ENCODE measurements at places on chromosomes 3 and 15.

GRCh38 chr15:69390575-69390974 lies 23.6 kb upstream of the KIF23 start:
- DNase-seq: no peak

GRCh38 chr15:91061230-91061629 lies 38.8 kb upstream of the SV2B start:
- DNase-seq: no peak

- DNase-seq: no peak
Measured at GRCh38 chr15:77162872-77163633, 92.1 kb upstream of the TSPAN3 start.

DNA sequence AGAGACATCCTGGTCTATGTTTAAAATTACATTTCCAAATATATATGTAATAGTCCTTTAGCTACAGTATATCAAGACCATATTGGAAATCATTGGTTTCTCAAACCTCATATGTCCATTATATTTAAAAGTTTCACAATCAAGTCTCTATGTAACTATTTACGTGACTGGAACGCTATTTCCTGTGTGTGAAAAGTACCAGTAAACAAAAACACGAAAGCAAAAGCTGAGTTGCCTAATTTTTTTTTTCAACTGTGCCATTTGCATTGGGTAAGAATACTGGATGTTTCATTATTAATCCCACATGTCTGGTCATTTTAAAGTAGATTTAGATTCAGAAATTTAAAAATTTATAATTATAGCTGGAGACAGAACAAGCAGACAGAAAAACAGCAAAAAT lies 381.4 kb downstream of the TBC1D5 start:
- DNase-seq: no peak

- no peak for DNase-seq
Measured at GRCh38 chr3:197308591-197308990, 10.2 kb upstream of the DLG1 start.

- DNase-seq: no peak
Measured at GRCh38 chr3:11285471-11285870, 13.3 kb downstream of the ATG7 start.

- DNase-seq: no peak
Measured at GRCh38 chr3:24006-24405, 172.6 kb upstream of the CHL1 start.

DNA sequence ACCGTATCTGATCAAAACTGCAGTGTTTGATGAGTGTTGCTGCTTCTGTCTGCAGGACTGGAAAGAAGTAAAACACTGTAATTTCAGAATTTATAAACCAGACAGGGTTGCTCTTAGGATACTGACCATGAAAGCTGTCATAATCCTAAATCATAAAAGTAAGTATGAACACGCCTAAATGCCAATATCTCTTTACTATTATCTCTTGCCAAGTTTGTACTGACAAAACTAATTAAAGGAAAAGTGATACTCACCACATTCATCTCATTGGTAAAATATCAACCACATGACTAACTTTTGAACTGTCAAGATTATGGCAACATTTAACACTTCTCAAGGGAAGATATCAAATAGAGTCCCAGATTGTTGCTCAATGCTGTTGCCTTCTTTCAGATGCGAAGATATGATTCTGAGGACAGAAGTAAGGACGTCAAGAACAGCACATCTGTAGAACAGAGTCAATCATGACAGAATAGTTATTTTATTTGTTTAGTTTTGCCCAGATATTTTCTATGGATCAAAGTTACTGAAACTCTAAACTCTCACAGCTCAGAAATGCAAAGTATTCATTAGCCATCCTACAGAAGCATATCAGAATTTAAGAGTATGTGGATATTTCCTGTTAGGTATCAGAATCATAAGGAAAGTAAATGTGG lies 61.4 kb upstream of the COL8A1 start:
- no peak for DNase-seq

GRCh38 chr3:66195347-66195783 lies 25.4 kb upstream of the SLC25A26 start:
- DNase-seq: peak; percentile 76

DNA sequence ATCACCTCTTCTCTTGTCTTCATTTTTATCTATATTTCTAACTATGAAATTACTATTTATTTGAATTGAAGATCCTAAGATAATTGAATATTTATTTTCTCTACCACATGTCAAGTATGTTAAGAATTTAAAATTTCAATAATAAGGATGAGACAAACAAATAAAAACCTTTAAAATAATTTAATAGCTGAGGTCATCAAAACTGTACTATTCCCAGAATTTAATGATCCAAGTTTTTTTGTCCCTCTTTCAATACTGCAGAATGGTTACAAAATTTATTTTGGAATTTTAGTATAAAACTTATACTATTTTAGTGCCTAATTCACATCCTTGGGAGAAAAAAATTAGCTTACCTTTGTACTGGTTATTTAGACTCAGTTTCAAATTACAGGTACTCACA lies 774.9 kb downstream of the ROBO2 start:
- DNase-seq: no peak

DNA sequence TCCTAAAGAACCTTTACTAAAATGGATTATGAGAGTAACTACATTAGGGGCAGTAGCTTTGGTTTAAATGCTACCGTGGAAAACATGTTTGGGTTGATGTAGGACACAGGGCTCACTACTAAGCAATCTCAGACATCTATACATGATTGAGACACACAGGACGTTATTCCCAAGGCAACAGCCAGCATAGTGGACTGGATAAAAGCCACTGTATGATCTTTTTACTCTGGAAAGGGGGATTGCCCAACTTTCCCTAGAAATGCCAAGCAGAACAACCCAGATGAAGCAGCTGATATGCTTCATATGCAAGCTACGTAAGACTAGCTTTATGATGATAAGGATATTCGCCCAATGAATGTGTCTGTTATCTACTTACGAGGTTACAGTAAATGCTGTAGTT lies 144.6 kb downstream of the MYO9A start:
- no peak for DNase-seq

- no peak for DNase-seq
Measured at GRCh38 chr3:33315826-33316225, 38.6 kb downstream of the FBXL2 start.

DNA sequence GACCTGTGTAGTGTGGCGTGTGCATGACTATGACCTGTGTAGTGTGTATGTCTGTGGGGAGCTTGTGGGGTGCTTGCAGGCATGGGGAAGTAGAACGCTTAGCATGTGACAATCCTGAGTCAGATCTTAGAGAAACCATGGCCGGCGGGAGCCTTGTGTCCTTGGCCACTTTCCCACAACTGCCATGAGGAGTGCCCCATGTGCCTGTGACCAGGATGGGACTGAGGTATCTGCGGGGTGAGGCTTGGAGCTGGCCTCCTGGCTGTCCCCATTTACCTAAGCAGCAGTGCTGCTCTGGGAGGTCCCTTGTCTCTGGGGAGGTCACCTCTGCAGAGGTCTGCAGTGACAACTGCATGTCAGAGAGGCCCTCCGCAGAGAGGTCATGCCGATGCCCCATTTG lies 23.6 kb downstream of the TRPM1 start:
- no peak for DNase-seq

- no peak for DNase-seq
Measured at GRCh38 chr3:34279901-34280300, 481.5 kb downstream of the PDCD6IP start.

DNA sequence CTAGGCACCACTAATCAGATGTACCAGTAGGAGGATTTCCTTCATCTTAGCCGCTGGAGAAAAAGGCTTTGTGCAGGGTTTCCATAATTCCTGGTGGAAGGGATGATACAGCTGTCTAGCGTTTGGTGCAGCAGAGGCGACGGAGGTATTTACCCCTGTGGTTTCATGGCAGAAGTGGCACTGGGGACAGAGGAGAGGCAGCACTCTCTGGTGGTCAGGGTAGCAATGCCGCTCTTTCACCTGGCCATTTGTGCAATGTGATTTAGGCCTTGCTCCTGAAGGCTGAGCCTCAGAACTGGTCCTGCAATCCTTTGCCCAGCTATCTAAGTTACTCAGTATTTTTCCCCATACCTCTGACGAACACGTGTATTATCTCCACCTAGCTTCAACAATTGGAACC lies 47.1 kb upstream of the BNIP2 start:
- DNase-seq: no peak

GRCh38 chr3:46187876-46188275 lies 20.2 kb downstream of the CCR1 start:
- no peak for DNase-seq

- no peak for DNase-seq
Measured at GRCh38 chr3:111369958-111370357, 172.0 kb upstream of the CD96 start.

DNA sequence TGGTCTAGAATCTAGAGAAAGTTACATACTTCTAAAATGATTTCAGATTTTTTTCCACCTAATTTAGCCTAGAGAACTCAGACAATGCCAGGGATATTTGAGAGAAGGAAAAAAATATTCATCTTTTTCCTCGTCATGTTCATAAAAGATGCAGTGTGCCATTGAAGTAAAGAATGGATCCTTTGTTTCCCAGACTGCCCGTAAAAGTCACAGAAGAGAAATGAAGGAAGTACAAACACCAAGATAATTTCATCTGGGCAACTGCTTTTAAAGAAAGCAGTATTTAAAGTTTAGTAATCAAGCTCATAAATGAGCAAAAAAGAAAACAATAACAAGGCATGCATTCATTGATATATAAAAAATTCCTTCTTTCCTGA lies 47.2 kb downstream of the TTC23 start:
- no peak for DNase-seq

DNA sequence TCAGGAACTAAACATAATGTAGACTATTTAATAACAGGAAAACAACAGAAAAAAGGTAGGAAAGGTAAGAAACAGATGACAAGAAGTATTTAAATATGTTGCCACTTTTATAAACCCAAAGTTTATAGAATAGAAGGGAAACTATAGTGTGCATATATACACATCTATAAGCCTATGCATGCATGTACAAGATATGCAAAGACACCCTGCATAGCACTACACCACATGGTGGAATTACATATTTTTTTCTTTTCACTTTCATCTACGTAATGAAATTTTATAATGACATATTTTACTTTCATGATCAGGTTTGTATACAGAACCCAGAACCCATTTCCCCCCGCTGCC lies 136.8 kb downstream of the MEX3B start:
- no peak for DNase-seq

DNA sequence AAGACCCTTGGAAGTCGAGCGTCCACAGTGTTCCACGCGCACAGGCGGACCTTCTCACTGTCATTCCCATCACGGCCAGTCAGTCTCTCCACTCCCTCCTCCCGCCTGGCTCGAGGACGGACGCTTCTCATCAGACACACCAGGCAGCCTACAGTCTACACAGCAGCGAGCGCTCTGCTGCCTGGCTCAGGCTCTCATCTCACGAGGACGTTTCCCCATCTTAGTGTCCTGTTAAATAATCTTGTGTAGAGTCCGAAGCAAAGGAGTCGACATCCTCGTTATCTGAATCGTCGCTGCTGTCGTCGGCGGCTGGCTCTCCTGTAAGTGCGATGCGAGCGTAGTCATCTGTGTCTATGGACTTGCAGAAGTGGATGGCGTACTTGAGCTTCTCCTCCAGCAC lies 12.4 kb upstream of the OCA2 start:
- no peak for DNase-seq

DNA sequence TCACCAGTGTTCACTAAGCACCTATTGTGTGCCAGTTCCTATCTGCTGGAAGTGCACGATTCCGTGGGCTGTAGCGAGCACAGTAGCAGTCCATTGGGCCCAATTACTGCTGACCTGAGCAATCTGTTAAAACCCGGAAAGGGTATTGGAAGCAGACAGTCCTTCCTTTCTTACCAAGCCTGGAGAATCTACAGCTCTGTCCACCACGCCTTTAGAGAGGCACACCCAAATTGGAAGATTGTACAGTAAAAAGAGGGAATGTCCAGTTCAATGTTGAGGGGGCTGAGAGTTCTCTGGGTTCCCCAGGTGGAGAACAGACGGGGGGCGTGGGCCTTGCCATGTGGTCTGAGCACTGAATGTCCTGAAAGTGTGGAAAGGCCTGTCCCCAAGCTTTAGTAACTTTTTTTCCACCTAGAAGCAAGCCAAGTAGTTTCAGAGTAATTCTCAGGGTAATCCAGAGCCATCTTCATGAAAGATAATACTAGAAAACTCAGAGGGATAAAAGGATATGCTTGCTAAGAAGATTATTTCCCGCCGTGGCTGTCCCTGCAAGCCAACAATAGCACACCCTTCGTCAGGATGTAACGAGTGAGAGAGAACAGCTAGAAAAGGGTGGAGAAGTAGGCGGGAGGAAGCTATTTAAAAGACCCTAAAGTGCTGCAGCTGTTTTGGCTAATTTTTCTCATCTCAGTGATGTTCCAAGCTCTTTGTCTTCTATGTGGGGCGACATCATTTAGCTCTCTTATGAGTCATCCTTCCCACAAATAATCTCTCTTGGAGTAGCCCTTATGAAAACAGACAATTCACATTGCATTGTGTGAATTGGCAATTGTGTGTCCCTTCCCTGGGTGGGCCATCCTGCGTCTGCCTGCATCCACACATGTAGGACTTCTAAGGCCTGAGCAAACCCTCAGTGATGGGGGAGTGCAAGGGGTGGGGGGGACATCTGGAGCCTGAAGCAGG lies 181.0 kb downstream of the ATG7 start:
- DNase-seq: no peak

GRCh38 chr3:133457025-133457424 lies 57.2 kb downstream of the BFSP2 start:
- no peak for DNase-seq

DNA sequence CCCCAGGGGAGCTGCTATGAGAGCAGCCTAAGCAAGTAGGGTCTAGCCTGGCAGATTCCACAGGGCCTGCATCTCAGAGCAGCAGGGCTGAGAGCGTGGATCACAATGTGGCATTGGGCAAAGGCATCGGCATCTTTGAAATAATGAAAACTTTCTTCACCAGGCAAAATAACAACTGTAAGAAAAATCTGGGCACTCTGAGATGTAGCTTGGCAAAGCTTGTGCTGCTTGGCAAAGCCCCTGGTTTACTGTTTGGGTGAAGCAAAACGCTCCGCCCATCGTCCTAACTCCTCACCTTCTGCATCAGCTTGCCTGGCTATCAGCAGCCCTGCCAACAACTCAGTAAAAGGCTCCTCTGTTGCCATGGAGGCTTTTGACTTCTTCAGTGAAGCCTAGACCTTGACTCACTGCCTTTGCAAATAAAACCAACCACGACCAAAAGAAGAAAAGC lies 212.8 kb upstream of the EIF1B start:
- DNase-seq: no peak

DNA sequence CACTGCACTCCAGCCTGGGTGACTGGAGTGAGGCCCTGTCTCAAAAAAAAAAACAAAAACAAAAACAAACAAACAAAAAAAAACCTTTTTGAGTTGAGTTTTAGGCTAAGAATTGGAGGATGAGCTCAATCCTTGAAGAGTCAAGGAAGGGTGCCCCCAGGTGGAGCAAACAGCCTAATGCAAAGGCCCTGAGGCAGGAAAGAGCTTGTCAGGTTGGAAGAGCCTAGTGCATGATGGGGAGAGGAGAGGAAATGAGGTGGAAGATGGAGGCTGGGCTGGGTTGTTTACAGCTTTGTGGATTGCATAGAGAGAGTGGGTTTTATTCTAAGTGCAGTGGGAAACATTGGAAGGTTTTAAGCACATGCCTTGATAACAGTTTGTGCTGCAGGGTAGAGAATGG lies 2.1 kb upstream of the SNX22 start:
- no peak for DNase-seq

Data from amygdala (tissue), 56 donors.